ENCODE measurements at places on chromosomes 7 and 10.

- DNase-seq, result no peak
Observed at GRCh38 chr7:121681700-121682099, 191.3 kb upstream of the PTPRZ1 start.

GRCh38 chr7:29194594-29195427 is at the start of gene CHN2:
Gene CHN2 (plus strand): TSS chr7:29194775.
- no peak for DNase-seq

DNA sequence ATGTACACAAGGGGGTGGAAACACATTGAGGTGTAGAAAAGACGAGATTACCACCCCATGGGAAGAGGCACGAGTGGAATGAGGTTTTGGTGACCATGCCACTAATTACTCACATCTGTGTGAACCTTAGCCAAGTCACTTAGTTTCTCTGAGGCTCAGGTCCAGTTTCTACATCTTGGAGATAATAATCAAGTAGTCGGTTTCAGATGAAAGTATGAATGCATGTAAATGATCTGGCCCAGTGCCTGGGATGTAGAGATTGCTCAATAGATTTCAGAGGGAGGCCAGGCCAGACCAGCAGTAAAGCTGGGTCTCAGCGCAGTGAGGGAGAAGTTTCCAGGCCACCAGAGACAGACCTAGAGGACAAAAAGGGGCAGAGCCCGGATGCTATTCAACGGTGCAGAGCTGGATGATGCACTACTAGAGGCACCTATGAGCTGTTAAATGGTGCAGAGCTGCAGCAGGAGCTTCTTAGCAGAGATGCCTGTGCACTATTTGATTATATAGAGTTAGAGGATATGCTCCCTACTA is 725.1 kb downstream of the GRID1 start:
- no peak for DNase-seq

- DNase-seq, result no peak
Observed at GRCh38 chr10:31774299-31774900, 154.2 kb downstream of the ARHGAP12 start.

- DNase-seq, result no peak
Observed at GRCh38 chr7:19351341-19352304, 206.4 kb upstream of the FERD3L start.

DNA sequence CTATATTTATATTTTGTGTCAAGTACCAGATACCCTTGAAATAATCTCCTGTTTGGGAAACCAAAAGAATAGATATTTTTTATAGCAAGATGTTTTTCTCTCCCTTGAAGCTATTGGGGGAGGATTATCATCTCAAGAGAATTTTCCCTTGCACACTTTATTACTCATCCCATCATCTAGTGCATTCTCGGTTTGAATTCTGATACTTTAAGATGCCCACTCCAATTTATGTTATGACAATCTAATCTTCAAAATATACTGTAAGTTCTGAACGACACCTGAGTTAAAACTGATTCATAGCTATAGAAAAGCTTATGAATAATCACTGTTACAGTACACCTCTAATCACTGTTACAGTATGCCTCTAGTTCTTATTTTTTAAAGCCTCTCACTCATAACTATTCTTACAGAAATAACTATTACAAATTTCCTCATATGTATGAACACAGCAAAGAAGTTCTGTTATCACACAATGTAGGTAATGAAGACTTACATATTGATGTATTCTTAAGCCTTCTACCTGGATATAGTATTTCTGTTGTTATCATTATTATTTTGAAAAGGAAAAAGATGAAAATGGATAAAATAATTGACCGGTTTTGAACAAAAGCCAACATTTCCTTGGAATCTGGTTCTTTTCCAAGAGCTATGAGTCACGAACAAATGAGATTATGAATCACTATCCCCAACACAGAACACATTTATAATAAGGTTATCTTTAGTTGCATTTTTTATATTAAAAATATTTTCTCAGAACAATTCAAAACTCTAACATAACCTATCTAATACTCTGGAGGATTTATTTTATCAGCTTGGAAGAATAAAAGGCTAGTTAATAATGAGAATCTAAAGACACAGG is 72.3 kb upstream of the FAM13C start:
- DNase-seq, result no peak

DNA sequence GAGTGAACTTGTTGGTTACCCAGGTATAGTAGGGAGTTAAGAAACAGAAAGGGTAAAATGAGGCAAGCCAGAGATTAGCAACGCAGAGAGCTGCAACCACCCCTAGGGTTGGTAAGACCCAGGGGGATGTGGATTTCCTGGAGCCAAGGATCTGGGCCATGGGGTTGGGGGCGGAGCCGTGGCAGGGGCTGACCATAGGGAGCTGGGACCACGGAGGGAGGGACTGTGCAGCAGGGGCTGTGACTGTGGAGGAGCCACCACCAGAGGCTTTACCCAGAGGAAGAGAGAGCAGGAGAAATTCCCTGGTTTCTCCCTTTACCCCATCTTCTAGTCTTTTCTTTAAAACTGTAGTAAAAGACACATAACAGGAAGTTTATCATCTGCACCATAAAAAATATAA is 58.6 kb upstream of the BAIAP2L1 start:
- no peak for DNase-seq

GRCh38 chr7:72015136-72015535 is 397.0 kb downstream of the CALN1 start:
- no peak for DNase-seq

DNA sequence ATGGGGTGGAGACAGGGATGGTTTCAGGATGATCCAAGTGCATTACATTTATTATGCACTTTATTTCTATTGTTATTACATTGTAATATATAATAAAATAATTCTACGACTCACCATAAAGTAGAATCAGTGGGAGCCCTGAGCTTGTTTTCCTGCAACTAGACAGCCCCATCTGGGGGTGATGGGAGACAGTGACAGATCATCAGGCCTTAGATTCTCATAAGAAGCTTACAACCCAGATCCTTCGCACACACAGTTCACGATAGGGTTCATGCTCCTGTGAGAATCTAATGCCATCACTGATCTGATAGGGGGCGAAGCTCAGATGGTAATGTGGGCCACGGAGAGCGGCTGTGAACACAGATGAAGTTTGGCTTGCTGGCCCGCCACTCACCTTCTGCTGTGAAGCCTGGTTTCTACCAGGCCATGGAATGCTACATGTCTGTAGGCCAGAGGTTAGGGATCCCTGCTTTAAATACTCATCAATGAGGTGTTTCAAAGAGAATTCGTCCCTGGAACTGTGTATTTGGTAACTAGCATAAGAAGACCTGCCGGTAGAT is 21.2 kb upstream of the PRKCQ start:
- no peak for DNase-seq

DNA sequence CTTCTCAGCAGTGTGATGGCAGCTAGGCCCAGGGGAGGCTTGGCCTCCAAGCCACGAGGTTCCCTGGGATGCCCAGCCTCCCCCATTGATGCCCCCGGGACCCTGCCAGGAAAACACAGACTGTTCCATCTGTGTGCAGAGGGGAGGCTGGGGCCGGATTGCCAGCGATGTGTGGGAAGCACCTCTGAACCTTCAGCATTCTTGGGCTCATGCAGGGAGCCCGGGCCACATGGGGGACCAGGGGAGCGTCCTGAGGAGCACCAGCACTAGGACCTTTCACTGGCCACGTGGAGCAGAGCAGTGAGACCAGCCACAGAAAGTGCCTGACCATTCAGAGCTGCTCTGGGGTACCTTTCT is 2.6 kb downstream of the IMPDH1 start:
- DNase-seq, result no peak

DNA sequence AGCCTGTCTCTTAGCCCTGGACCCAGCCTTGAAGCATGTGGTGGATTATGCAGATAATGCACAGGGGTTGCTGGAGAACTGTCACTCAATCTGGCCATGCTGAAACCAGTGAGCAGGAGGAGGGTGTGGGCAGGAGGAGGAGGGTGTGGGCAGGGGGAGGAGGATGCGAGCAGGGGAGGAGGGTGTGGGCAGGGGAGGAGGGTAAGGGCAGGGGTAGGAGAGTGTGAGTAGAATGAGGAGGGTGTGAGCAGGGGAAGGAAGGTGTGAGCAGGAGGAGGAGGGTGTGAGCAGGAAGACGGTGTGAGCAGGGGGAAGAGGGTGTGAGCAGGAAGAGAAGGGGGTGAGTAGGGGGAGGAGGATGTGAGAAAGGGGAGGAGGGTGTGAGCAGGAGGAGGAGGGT is 18.8 kb downstream of the CAMK2B start:
- no peak for DNase-seq

DNA sequence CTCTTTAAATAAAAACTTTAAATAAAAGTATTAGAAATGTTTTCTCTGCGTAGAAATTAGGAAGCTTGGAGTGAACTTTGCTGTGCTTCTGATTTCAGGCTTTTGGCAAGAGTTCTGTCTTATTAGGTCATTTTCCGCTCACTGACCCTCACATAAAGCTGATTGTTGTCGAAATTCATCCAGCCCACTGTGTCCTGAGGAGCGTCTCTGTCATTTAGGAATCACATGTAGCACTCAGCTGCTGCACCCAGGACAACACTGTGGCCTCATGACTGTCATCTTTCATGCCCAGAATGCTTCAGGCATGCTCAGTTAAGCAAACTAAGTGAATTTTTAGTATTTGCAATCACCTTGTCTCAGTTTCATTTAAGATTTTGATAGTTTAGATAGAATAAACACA is 57.8 kb upstream of the MSRB2 start:
- no peak for DNase-seq

DNA sequence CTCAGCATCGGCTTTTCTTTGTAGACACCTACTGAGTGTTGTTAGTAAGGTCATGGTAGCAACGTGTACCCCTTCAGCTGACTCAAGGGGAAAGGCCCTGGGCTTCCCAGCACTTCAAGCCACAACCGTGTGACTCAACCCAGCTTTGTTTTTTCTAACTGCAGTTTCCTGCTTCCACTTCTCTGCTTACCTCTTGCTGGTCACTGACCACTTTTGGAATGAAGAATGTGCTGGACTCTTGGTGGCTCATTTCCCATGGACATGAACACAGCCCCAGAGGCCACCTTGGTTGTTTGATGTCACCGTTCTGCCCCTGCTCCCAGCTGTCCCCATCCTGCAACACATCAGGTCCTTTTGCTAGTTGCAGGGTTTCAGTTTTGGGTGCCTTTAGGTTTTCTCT is 69.5 kb upstream of the ZNF438 start:
- peak; percentile 46 for DNase-seq

- DNase-seq, result no peak
Observed at GRCh38 chr7:128374041-128374440, 12.6 kb upstream of the PRRT4 start.

- no peak for DNase-seq
Observed at GRCh38 chr10:35153716-35154115, 27.1 kb downstream of the CREM start.

- peak; percentile 28 for DNase-seq
Observed at GRCh38 chr10:27242951-27243551, 2.5 kb upstream of the ACBD5 start.

- DNase-seq, result no peak
Observed at GRCh38 chr10:120475844-120476791, 19.1 kb downstream of the PLPP4 start.

GRCh38 chr7:71591876-71592275 is 459.9 kb downstream of the GALNT17 start:
- no peak for DNase-seq

- DNase-seq, result no peak
Observed at GRCh38 chr10:16913266-16913665, 96.0 kb upstream of the RSU1 start.

DNA sequence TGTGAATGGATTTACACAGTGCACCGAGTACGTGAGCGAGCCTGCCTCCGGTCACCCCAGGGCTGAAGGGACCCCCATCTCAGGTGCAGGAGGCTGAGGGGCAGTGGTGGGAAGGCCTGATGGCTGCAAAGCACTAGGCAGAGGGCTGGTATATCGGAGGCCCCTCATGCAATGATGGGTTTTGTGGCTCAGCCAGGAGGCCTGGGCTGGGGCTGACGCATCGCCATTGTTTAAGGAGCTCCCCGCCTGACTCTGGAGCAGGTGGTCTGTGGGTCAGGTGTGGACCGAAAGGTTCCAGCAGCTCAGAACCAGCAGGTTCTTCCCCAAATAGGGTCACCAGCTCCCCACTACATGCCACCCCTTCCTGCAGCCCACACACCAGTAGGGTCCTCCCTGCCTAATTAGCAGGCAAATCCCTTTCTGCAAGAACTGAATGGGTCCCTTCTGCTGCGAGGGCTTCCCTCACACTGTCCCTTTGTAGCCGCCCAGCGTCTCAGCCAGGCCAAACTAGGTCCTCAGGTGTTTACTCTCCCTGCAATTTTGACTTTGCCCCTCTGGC is 33.0 kb downstream of the OAT start:
- no peak for DNase-seq

GRCh38 chr7:43296306-43296705 is 183.9 kb downstream of the HECW1 start:
- DNase-seq, result no peak

GRCh38 chr7:41754046-41754445 is 51.2 kb upstream of the INHBA start:
- no peak for DNase-seq

- no peak for DNase-seq
Observed at GRCh38 chr10:42150428-42151061, 487.8 kb downstream of the ZNF33B start.

- DNase-seq, result no peak
Observed at GRCh38 chr7:123410273-123410904, 124.0 kb downstream of the IQUB start.

GRCh38 chr10:18140149-18140956 is at the start of gene CACNB2:
Gene CACNB2 (plus strand): TSS chr10:18140424.
- no peak for DNase-seq

GRCh38 chr7:122262246-122262645 is 42.3 kb downstream of the FEZF1 start:
- no peak for DNase-seq

DNA sequence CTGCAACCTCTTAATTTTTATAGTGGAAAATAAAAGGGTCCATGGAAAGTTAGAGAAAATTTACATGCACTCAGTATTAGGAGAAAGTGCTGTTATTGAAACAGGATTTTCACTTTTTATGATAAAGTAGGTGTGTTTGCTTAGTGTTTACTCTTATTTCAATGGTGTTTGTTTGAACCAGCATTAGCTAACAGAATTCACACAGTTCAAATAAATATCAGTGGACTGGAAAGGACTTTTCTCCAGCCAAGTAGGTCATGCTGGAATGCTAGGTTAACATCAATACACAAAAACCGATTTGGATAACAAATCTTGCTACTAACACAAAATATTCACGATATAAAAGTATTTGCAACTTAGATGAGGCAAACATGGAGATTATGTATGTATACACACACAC is 49.4 kb upstream of the BET1 start:
- DNase-seq, result no peak

DNA sequence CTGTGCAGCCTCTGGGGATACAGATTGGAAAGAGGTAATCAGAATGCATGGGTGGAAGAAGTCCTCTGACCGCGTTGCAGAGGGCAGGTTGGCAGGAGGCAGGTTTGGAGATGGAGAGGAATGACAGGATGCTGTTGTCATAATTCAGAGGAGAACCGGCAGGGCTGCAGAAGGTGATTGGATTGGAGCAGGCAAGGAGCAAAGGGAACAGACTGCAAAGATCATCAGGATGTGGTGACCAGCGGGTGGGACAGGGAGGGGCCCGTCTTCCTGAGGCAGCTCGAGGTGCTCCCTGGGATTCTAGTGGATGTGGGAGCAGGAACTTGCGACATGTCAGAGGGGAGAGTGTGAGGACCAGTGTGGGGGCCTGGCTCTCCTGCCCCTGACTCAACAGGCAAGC is 78.5 kb upstream of the PPIF start:
- no peak for DNase-seq

Data from GM04504 (cell line).